ENCODE measurements at places on chromosomes 12 and 14. TPM values are rescaled to one million over a fixed set of nuclear protein-coding genes. Genes with fewer than 3 reads are reported as not detected.

Gene AQP6
- total RNA-seq: not detected

Gene ADCK1
- 1.4 TPM for total RNA-seq

Gene IL26
- total RNA-seq: not detected

Gene FAIM2
- 0.34 TPM for total RNA-seq

Gene DIABLO
- 133 TPM for total RNA-seq

Gene KRT86
- total RNA-seq: 0.65 TPM

Gene TSPAN8
- total RNA-seq: not detected

Gene YARS2
- total RNA-seq: 50.4 TPM

Gene ADAMTS20
- total RNA-seq: not detected

Gene TMEM233
- total RNA-seq: 2.7 TPM

Gene KRT78
- total RNA-seq: not detected

Gene RNASE2
- total RNA-seq: not detected

Gene PROX2
- total RNA-seq: not detected

Gene KRT75
- total RNA-seq: 1.1 TPM

Gene SSTR1
- total RNA-seq: not detected

Gene ENDOU
- total RNA-seq: not detected

Gene PHETA1
- 6.3 TPM for total RNA-seq

Gene B4GALNT3
- 1.1 TPM for total RNA-seq

Gene RTN1
- total RNA-seq: 2.4 TPM

Gene GALNT16
- total RNA-seq: 1.7 TPM

Gene GLS2
- 5.4 TPM for total RNA-seq

Gene LALBA
- not detected for total RNA-seq

Gene PRB2
- total RNA-seq: not detected

Gene CCDC38
- not detected for total RNA-seq

Gene REM2
- 0.74 TPM for total RNA-seq

Gene AQP2
- total RNA-seq: not detected

Gene DYRK4
- 48.5 TPM for total RNA-seq

Gene SNW1
- 133 TPM for total RNA-seq

Measured in Daoy (cell line).